CD4-positive, alpha-beta T cell treated with Interleukin-12 subunit alpha and Interleukin-12 subunit beta, for 1 hour (primary cell): ENCODE measurements at places on chromosomes 1 and 21.

DNA sequence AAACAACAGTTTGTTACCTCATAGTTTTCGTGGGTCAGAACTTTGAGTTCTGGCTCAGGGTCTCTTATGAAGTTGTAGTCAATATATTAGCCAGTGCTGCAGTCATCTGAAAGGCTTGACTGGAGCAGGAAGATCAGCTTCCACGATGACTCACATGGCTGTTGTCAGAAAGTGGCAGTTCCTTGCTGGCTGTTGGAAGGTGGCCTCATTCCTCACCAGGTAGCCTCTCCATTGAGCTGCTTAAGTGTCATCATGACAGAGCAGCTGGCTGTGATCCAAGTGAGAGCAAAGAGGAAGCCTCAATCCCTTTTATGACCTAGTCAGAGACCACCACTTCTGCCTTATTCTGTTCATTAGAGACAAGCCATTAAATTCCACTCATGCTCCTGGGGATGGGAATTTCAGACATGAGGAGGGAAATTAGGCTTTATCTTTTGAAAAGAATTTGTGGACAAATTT, 5.6 kb downstream of the OSBPL9 start:
- no peak for DNase-seq

DNA sequence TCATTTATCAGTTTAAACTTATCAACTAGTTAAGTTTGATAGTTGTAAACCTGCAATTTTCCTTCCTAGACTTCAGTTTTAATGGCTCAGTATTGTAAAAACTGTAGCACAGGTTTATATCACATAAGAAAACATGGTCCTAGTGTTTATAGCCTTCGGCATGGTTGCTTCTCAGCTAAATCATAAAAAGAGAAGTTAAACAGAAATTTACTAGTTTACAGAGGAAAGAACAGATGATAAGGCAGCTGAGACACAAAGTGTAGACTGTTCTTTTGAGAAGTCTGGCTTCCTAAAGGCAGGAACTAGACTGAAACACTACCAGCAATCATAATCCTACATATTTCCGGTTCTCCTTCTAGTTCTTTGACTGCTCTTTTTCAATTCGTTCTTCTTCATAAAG, 39.8 kb downstream of the WNT2B start:
- DNase-seq, result no peak

DNA sequence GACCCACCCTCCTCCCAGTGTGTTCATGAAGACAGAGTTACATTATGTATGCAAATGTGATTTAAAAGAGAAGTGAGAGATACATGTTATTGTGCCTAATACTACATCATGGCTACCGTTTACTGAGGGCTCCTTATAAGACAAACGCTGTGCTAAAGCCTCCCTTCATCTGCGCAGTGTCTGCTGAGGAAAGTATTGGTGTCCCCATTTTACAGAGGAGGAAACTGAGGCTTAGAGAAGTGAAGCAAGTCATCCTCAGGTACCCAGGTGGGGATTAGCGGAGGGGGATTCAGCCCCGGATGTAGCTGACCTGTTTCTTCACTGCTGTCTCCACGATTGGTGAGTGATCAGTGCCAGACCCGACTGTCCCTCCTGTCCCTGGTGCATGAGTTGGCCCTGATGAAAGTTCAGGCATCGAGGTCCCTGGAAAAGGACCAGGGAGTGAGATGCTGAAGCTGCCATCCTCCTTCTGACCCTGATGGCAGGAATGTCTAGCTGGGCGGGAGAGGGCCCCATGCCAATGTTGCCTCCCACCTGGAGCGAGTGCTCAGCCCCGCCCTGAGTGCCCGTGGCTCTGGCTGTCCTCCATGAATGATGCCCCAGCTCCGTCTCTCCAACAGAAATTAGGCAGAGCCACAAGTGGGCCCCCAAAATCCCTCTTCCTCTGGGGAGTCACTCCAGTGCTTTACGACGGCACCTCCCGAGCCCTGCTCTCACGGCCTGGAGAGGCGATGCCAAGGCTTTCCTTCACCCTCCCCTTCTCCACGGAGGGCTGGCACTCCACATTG, 204.7 kb downstream of the KAZN start:
- DNase-seq, result no peak

GRCh38 chr1:156407344-156407743, 38.3 kb downstream of the RHBG start:
- no peak for DNase-seq

GRCh38 chr1:87176087-87176486, 152.6 kb upstream of the LMO4 start:
- DNase-seq, result no peak

DNA sequence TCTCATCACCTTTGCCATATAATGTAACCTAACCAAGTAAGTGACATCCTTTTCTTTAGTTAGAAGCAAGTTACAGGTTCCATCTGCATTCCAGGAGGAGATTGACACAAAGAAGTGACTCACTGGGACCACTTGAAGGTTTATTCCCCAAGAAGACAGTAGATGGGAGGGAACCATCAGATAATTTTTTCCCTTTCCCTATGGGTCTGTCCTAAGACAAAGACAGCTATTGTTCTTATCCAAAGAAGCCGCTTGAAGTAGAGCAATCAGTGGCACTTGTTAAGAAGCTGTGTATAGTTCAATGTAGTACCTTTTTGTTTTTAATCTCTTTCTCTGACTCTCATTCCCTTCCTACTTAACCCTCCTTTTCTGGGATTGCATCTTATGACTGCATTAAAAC, 139.9 kb upstream of the B3GALT2 start:
- no peak for DNase-seq

DNA sequence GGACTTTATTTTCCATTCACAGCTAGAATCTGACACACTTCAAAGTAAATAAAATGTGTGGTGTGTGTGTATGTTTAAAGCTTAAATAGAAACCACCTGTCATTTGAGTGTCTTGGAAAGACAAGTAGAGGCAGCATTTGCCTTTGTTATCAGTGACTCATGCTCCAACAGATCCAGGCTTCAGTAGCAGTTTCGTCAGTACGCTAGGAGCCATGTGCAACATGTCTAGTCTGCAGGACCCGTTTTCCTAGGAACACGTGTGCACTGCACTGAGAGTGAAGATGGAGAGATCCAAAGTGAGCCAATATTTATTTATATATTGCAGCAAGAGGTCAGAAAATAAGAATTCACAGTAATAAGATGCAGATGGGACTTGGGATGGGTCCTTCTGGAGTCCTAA, 41.8 kb downstream of the SGIP1 start:
- no peak for DNase-seq

- DNase-seq, result no peak
Measured at GRCh38 chr1:30345491-30346130, 377.8 kb downstream of the MATN1 start.

DNA sequence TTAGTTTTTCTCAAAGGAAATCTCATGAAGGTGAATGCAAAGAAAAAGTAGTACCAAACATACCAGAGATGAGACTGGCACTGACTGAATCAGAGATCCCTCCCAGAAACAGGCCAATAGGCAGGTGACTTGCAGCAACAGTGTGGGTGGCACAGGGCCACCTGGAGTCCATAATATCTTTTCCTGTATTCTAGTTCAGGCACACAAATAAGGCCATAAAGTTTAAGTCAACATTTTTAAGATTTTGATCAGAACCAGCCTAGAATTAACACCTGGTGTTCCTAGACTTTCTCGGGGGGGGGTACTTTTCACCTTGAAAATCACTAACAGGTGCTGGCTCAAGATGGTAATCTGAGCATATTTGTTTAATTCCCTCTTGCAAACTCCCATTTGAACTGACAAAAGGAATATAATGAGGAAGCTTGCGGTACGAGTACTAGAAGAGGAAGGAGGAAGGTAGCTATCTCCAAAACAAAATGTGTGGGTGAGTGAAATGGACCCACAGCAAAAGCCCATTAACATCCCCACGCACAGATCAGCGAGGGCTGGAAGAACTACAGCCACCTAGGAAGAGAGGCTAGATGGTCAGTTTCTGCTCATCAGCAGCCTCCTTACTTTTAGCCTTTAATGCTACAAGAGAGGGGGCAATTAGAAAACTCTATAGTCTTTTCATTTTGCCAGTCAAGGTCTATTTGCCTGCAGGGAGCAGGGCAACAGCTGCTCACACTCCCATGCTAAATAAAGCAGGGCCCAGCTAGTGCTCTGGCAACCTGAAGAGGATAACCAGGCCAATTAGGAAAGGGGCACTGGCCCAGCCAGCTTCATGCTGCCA, 18.9 kb downstream of the SDE2 start:
- no peak for DNase-seq

DNA sequence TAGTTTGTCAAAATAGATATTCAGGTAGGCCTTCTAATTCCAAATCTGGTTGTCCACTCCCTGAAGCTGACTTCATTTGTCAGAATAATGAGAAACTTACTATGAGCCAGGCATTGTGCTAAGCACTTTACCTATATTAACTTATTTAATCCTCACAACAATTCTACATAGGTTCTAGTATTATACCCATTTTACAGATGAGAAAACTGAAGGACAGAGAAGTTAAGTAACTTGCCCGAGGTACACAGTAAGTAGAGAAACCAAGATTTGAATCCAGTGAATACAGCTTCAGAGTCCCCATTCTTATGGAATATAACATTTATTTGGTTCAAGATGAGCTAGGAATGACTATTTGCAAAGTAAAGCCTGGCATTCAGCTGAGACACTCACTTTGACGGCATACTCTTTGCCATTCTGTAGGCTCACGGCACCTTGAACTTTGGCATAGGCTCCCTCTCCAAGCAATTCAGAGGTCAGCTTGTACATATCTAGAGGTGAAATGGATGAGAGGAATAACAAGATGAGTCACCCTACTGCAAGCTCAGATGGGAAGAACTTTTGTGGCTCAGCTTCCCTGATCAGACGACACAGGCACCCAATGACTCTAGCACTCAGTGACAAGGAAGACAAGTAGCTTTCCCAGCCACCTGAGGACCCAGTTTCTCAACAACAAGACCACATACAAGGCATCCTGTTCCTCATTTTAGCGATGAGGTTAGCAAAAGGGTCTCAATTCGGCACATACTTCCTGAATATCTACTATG, 23.7 kb downstream of the MKNK1 start:
- no peak for DNase-seq

DNA sequence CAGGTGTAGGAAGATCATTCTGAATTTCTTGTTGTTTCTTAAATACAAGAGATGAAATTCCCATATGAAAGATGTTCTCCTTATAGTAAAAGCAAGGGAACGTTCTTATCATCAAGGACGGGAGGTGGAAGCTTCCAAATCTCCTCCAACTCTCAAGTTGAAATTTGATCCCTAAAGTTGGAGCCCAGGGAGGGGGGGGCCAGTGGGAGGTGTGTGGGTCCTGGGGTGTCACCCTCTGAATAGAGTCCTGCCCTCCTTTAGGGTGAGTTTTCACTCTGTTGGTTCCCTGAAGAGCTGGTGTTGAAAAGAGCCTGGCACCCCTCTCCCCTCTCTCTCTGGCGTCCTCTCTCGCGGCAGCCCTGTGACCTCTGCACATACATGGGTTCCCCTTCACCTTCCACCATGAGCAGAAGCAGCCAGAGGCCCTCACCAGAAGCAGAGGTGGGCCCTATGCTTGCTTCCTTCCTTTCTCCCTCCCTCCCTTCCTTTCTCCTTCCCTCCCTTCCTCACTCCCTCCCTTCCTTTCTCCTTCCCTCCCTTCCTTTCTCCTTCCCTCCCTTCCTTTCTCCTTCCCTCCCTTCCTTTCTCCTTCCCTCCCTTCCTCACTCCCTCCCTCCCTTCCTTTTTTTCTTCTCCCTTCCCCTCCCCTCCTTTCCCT, 10.0 kb upstream of the TRIM17 start:
- DNase-seq, result no peak

- DNase-seq, result no peak
Measured at GRCh38 chr1:7120863-7121621, 335.8 kb downstream of the CAMTA1 start.

- no peak for DNase-seq
Measured at GRCh38 chr1:206954459-206955342, 8.4 kb upstream of the PIGR start.

GRCh38 chr1:237799762-237800474, 90.8 kb downstream of the ZP4 start:
- peak; percentile 65 for DNase-seq

DNA sequence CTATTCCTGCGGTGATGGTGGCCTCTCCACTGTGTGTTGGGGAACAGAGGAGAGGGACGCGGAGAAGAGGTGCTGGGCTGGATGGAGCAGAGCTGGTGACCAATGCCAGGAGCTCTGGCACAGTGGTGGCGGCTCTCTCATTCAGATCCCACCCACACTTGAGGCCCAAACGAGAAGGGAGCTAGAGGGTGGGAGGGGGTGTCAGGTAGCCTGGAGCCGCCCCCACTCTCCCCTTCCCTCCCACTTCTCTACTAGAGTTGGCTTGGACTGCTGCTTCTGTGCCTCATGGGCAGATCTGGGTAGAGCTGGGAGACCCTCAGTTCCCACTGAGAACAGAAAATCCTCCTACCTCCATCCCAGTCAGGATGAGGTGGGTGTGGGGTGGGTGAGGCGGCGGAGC, 3.5 kb downstream of the TTC39A start:
- DNase-seq, result no peak

- DNase-seq, result peak; percentile 32
Measured at GRCh38 chr1:156149374-156150332, 3.7 kb upstream of the SEMA4A start.

DNA sequence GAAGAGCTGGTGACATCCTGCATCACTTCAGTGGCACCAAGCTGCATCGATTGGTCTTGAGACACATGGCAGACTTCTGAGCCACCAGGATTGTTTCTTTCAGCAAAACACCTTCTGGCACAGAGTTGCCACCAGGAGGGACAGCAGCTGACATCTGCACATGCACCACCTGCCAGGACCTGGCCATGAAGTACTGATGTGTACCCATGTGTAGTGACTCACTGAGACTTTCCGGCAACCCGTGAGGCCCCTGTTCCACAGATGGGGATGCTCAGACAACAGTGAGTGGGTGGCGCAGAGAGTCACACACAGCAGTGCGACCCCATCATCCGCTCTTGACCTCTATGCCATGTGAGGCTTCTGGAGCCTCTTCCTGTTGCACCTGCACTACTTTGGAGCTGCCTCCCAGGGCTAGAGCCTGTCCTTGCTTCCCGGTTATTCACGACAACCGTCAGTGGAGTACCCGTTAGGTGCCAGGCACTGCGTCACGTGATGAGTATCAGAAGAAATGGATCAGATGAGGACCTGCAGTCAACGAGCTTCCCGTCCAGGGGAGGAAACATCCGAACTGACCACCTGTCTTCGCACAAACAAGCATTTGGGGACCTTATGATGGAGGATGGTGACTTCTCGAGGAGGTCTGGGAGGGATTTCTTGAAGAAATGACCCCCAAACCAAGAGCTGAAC, 80.5 kb upstream of the VAMP3 start:
- DNase-seq, result no peak

- no peak for DNase-seq
Measured at GRCh38 chr1:101101360-101101759, 75.8 kb upstream of the DPH5 start.

DNA sequence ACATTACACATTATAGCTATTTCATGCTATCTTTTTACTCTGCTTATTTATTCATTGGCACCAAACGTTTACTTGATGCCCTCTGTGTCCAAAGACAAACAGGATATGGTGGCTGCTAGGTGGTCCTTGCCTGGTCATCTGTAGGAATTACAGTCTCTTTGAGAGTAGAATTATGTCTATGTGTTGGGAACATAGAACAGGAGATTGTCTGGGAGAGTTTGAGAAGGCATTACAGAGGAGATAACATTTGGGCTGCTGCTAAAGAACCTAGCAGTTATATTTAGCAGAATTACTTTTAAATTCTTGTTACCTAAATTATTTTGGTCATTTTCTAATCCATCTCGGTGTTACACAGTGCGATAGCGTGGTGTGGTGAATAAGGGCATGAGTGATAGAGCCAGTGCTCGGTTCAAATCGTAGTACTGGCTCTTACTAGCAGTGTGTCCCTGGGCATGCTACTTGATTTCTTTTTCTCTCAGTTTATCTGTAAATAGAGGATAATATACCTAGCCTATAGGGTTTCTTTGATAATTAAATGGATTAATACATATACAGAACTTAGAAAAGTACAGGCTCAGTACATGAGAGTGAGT, 20.5 kb downstream of the RRP15 start:
- DNase-seq, result no peak
